ENCODE measurements at places on chromosomes 4 and X.

GRCh38 chrX:10231461-10231860, 74.7 kb downstream of the CLCN4 start:
- no peak for DNase-seq

DNA sequence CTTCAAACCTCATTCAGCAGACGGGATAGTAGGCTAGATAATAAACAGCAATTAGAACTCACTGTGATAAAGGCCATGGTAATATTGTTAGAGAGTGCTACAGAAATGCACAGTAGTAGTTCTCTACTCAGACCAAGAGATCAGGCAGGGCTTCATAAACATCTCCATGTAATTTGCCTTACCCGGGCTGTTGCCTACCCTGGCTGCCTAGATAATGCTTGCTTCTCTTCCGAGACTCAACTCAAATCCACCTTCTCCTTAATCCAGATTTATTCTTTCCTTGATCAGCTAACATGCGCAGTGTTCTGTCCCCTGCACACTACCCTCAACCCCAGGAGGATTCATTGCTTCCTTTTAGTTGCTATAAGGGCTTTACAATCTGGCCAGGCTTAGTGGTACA, 21.8 kb downstream of the ANK2 start:
- no peak for DNase-seq

DNA sequence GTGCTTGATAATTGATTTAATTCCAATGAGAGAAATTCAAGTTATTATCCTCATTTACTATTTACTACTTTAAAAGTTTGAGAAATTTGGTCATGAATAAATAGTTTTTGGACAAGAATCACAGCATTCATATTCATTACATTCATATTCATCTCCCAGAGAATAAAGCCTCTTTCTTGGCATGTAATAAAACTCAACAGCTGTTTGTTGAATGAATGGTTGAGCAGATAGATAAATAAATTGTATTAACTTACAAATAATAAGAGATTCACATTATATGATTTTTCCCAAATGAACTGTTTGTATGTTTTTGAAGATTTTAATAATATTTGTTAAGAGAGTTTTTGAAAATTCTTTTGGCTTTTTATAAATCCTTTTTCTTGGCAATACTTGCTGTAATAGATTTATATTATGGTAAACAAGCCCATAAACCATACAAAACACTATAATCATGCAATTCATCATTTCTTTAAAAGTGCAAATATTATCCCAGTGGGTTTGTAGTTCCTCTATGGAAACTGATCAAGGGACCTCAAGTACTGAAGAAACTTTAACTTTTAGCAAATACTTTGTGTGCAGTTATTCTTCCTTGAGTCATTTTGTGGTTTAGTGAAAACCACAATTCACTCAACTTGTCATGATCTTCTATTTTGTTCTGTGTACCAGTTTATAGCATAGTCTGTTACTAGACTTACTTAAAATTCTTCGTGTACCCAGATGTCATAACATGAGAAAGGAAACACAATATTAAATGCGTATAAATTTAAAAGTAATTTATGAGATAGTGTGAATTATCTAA, 371.8 kb downstream of the ADGRL3 start:
- DNase-seq = no peak

DNA sequence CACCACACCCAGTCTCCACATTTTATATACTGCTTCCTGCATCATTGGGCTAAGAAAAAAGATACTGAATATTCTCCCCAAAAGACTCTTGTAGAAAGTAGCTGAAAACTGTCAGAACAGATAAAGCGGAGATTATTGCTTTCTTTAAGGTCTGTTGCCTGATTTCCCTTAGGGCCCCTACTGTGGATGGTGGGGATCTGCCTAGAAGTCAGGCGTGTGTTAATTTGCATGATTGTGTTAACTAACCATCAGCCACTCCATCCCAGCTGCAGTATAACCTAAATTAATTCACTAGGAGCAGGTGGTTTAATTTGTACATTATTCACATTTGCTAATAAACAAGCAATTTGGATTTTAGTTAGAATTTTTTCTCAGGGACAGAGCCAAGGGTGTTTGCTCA, 360.3 kb downstream of the FBXW7 start:
- DNase-seq = no peak

- DNase-seq = peak; percentile 3
Measured at GRCh38 chrX:45515262-45516215, 314.9 kb upstream of the DIPK2B start.

GRCh38 chr4:33086331-33086925, 2366.3 kb downstream of the PCDH7 start:
- DNase-seq = no peak

DNA sequence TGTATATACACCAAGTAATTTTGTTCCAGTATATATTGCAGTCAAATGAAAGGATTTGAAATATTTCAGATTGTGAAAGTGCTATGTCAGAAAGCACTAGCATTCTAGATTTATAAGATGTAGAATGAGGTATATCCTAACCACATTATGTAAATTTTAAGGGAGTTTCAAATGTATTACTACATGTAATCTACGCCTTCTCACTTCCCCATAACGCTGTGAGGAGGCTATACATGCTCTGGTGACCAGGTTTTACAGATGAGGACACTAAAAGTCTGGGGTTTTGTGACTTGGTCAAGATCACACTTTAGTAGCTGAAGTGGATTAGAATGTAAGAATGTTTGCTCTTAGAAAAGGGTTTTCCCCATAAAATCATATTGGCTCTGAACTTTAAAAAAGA, 8.1 kb downstream of the ENPEP start:
- no peak for DNase-seq

DNA sequence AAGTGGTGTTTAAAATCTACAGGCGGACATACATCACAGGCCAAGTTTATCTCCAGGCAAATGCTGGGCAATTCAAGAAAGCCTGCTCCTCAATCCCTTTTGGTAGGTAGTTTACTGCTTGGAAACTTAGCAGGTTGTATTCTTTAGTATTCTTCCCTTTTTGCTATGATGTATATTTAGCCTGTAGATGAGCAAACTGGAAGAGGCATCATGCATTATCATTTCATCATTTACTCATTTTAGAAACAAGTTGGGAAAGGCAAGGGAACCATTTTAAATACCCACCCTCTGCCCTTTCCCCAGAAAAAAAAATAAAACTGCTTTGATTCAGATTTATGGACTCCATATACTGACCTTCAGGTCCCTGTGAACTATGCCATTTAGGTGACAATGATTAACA, 213.2 kb downstream of the CAMK2D start:
- no peak for DNase-seq

GRCh38 chrX:35046660-35047296, 104.2 kb downstream of the FAM47B start:
- no peak for DNase-seq

DNA sequence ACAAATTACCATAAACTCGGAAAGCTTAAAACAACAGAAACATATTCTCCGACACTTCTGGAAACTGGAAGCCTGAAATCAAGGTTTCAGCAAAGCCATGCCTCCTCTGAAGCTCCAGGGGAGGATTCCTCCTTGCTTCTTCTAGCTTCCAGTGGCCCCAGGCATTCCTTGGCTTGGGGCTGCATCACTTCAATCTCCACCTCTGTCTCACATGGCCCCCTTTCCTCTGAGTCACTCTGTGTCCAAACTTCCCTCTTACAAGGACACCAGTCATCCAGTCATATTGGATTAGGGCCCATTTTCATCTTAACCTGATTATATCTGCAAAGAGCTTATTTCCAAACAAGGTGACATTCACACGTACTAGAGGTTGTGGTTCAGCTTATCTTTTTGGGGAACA, 17.3 kb downstream of the PARM1 start:
- DNase-seq = no peak

DNA sequence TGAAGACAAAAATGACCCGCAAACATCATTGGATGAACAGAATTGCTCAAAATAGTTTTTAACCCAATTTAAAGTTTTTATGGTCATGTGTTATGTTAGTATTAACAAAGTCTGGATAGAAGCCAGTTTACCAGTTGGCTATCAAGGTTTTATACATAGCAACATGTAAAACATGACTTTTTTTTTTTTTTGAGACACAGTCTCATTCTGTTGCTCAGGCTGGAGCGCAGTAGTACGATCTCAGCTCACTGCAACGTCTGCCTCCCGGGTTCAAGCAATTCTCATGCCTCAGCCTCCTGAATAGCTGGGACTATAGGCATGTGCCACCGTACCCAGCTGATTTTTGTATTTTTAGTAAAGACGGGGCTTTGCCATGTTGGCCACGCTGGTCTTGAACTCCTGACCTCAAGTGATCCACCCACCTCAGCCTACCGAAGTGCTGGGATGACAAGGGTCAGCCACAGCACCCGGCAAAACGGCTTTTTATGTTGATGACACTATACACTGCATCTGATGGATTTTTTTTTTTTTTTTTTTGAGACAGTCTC, 3.4 kb downstream of the SAT1 start:
- DNase-seq = no peak

DNA sequence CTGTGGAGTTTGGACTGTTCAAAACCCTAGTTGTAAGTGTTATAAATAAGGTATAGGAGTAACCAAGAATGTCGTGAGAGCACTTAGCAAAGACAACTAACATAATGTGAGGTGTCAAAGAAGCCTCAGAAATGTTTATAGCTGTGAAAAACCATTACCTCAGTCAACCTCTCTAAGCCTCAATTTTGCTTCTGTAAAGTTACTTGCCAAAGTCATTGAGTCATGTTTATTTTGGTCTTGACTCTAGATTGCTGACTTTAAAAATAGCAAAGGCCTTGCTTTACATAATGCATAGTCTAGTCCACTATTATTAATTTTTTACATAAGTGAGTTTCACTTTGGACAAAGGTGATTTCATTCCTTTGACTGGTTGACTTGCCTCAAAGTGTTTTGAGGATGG, 257.6 kb upstream of the CXXC4 start:
- no peak for DNase-seq

GRCh38 chrX:64152857-64153256, 52.7 kb downstream of the AMER1 start:
- no peak for DNase-seq

- DNase-seq = no peak
Measured at GRCh38 chr4:88742561-88742960, 44.9 kb upstream of the NAP1L5 start.

- no peak for DNase-seq
Measured at GRCh38 chr4:56215901-56216300, 171.4 kb downstream of the AASDH start.

- no peak for DNase-seq
Measured at GRCh38 chrX:128931071-128931470, 592.2 kb downstream of the SMARCA1 start.

GRCh38 chr4:73103799-73104503, 34.4 kb upstream of the COX18 start:
- no peak for DNase-seq

GRCh38 chrX:119055687-119056086, 17.1 kb upstream of the CT47C1 start:
- no peak for DNase-seq

DNA sequence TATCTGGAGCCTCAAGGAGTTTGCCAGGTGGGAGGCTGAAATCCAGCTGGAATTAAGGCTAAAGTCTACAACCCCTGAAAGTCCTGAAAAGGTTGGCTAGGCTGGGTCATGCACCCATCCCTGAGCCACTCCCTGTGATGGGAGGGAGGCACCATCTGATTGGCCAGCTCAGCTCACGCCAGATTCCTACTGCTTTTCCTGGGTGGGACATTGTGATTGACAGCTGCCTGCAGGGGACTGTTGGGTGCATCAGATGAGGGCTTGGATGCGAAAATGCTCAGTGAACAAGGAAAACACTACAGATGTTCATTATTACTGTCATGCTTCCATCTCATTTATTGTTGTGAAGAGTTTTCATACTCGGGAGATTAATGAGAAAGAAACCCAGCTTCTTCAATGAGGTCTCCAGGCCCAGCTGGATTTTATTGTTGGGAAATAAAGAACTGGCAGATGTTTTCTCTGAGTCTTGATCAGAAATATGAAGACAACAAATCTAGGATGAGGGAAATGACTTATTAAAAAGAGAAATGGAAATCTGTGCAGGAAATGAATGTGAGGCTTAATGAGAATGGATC, 185.9 kb downstream of the STK32B start:
- no peak for DNase-seq

- no peak for DNase-seq
Measured at GRCh38 chrX:110131031-110131430, 128.1 kb downstream of the TMEM164 start.

DNA sequence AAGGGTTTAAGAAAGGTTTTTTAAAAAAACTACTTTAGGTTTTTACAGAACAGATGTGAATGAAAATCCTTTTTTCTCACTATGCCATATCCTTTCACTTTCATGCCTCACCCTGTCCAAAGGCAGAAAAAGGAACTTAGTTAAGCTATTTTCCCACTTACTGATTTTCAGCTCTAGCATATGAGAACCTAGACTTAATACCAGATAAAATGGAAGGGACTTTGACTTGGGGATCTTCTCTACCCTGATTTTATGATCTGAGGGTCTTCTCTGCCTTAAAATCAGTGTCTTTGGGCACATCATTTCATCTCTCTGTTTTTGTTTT, 42.4 kb downstream of the FNIP2 start:
- no peak for DNase-seq

DNA sequence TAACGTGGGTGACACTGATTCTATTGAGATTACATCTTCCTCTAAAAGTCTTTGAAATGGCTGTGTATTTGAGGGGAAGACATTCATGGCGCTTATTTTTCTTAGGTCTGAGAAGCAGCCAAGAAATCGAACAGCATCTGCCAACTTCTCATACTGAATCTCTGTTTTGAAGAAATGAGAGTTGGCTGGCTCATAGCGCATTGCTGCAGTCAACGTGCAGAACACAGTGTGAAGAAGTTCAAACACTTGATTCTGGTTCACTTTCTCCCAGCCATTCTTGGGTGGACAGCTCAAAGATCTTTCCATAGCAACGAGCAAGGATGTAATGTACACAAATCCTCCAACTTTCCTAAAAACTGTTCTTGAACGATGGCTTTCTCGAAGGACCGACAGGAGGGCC, 156.5 kb downstream of the WDFY3 start:
- no peak for DNase-seq

- DNase-seq = no peak
Measured at GRCh38 chrX:101744085-101744484, 84.4 kb upstream of the ARMCX2 start.

GRCh38 chr4:8846826-8847225, 24.8 kb downstream of the HMX1 start:
- DNase-seq = no peak

GRCh38 chrX:34555481-34555880, 101.6 kb downstream of the TMEM47 start:
- DNase-seq = no peak

DNA sequence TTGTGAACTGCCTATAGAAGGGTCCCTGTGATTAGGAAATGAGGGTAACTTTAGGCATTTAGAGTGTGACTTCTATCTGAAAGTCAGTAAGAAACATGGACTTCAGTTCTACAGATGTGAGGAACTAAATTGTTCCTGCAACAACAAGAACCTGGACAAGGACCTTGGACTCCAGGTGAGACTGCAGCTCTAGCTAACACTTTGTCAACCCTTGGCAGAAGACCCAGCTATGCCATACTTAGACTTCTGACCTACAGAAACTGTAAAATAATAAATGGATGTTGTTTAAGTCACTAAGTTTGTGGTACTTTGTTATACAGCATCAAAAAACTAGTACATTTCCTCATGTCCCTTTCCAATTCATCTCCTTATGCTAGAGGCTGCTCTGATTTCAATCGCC, 580.8 kb downstream of the IQCM start:
- DNase-seq = no peak

GRCh38 chr4:127778102-127778501, 4.0 kb upstream of the HSPA4L start:
- DNase-seq = no peak

- no peak for DNase-seq
Measured at GRCh38 chr4:1716065-1716945, 4.2 kb upstream of the SLBP start.

- DNase-seq = no peak
Measured at GRCh38 chrX:77275392-77275791, 171.8 kb upstream of the FGF16 start.

- DNase-seq = no peak
Measured at GRCh38 chrX:5644776-5645175, 583.9 kb downstream of the NLGN4X start.

Data from stimulated activated CD4-positive, alpha-beta T cell treated with anti-CD3 and anti-CD28 coated beads, Interleukin-12 subunit alpha, Interleukin-12 subunit beta, amount 100 ng/mL, for 4 hours (primary cell).